ENCODE measurements at places on chromosomes 3 and 15. TPM values are rescaled to one million over a fixed set of nuclear protein-coding genes. Genes with fewer than 3 reads are reported as not detected.
A peak's percentile ranks its signal among the peaks of the same experiment; 100 is the strongest.

Gene RBP2
- total RNA-seq, result not detected

Gene CHRM5
- not detected for total RNA-seq

Gene ROPN1
- 2.3 TPM for total RNA-seq

Gene HHLA2
- not detected for total RNA-seq

Gene DPH3
- total RNA-seq, result 33.6 TPM

Gene MOBP
- under 0.01 TPM for total RNA-seq

Gene IQCF5
- not detected for total RNA-seq

Gene SKOR1
- 1.8 TPM for total RNA-seq

GRCh38 chr15:63440756-63441155 lies 59.1 kb upstream of the CA12 start:
- no peak for DNase-seq
- H3K4me1 ChIP-seq, result no peaks in the 10 kb centered on the region
- no peaks in the 10 kb centered on the region for H3K27me3 ChIP-seq
- no peaks in the 10 kb centered on the region for H3K36me3 ChIP-seq

- H3K27ac ChIP-seq, result no peak overlapping the region
- no peaks in the 10 kb centered on the region for H3K27me3 ChIP-seq
- H3K4me1 ChIP-seq, result no peaks in the 10 kb centered on the region
- H3K4me3 ChIP-seq, result no peak overlapping the region
- no peaks in the 10 kb centered on the region for H3K36me3 ChIP-seq
Observed at GRCh38 chr3:106813742-106814141, 563.5 kb upstream of the CCDC54 start.

GRCh38 chr3:52136513-52136912 lies 17.7 kb downstream of the POC1A start:
- no peaks in the 10 kb centered on the region for H3K36me3 ChIP-seq
- peak; percentile 74 for DNase-seq
- H3K4me3 ChIP-seq, result no peak overlapping the region
- no peaks in the 10 kb centered on the region for H3K27me3 ChIP-seq
- H3K27ac ChIP-seq, result peak overlapping the region; percentile 86

DNA sequence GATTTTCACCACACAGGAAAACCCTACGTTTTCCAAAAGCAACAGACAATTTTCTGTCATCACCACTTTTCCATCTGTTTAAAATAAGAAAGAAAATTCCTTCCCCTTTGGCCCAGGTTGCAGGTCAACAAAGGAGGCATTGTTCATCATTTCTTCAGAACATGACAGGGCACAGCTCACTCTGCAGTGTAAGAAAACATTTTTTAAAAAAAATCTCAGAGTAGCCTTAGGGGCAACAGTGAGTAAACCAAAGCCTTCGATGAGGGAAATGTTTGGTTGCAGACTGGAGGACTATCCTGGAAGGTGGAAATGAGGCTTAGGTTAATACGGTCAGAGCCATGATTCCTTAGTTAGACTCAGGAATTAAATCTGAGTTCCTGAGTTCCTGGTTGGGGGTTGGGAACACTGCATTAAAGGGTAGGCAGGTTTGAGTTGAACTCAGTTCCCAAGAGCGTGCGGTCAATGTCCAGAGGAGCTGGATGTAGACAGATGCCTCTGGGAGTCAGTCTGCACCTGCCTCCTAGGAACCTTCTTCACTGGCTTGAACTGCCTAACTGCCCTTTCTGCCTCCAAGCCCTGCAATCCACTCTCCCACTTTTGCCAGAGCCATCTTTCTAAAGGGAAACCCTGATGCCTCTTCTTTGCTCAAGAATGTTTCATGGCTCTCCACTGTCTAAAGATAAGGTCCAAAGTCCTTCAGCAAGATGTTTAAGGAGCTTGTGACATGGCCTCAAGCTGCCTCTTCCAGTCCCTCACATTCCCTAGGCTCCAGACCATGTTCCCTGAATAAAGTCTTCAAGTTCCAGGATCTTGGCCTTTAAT lies 3.3 kb upstream of the HES1 start:
- H3K4me3 ChIP-seq, result no peak overlapping the region
- H3K4me1 ChIP-seq, result peaks cover 8% of the 10 kb centered on the region
- no peaks in the 10 kb centered on the region for H3K27me3 ChIP-seq

DNA sequence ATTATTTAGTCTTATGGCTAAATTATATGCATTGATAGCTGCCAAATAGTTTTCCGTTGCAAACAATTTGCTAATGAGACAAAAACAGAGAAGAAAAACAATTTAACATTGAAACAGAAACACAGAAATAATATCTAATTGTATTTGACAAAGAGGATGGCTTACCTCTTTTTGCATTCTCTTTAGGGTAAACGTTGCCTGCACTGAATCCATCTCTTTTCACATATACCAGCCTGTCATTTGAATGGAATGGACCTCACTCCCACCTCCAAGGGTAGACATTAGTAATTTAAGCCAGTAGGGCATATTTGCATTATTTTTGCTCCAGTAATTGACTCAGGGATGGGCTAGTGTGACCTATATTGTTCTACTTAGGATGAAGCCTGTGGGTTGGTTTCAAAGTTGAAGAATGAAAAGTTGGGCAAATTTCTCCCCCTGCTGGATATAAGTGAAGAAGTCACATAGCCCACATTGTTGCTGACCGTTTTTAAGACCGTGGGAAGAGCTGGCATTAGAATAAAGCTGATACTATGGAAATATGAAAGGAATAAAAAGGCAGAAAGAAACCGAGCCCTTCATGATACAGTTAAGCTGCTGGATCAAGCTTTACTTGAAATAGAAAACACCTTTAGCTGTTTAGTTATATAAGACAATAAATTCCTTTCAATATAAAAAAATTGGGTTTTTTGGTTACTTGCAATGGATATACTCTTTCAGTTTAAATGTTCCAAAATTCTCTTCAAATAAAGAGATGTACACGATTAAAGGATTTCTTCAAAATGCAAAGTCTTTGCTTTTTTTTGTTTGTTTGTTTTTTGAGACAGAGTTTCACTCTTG lies 26.9 kb downstream of the PIERCE2 start:
- no peak overlapping the region for H3K4me3 ChIP-seq
- no peaks in the 10 kb centered on the region for H3K36me3 ChIP-seq
- DNase-seq, result no peak
- H3K27ac ChIP-seq, result no peak overlapping the region
- no peaks in the 10 kb centered on the region for H3K27me3 ChIP-seq

DNA sequence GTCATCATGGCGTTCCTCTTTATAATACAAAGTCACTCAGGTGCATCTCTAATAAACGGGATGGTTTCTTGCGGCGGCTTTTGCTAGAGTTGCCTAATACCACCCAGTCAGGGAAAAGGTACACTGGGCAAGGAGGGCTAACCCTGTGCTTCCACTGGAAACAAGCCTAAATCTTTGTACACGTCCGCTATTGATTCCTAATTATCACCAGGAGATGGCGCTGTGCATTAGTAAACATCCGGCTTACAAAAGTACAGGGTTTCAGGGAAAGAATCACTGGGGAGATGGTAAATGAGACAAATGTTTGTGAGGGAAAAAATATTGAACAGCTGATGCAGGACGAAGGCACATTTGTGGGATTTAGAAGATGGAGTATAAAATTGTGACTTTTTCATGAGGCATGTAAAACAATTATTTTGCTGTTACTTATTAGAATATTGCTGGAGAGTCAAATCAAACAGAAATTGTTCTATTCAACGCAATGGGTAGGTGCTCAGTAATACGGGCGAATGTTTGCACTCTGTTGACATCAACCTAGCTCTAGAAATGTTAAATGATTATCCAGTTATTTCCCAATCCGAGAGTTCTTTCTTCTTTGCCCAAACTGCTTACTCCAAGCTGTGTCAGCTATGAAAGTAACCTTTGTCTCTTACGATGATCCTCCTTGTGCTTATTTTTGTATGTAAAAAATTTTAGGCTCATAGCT lies 50.6 kb downstream of the GMNC start:
- H3K27me3 ChIP-seq, result no peaks in the 10 kb centered on the region
- H3K4me3 ChIP-seq, result peak overlapping the region; percentile 19
- peak overlapping the region; percentile 22 for H3K27ac ChIP-seq
- no peak for DNase-seq

GRCh38 chr3:55207744-55208143 lies 279.4 kb downstream of the WNT5A start:
- H3K27me3 ChIP-seq, result no peaks in the 10 kb centered on the region
- no peaks in the 10 kb centered on the region for H3K36me3 ChIP-seq
- no peak overlapping the region for H3K27ac ChIP-seq
- DNase-seq, result no peak
- H3K4me1 ChIP-seq, result no peaks in the 10 kb centered on the region

DNA sequence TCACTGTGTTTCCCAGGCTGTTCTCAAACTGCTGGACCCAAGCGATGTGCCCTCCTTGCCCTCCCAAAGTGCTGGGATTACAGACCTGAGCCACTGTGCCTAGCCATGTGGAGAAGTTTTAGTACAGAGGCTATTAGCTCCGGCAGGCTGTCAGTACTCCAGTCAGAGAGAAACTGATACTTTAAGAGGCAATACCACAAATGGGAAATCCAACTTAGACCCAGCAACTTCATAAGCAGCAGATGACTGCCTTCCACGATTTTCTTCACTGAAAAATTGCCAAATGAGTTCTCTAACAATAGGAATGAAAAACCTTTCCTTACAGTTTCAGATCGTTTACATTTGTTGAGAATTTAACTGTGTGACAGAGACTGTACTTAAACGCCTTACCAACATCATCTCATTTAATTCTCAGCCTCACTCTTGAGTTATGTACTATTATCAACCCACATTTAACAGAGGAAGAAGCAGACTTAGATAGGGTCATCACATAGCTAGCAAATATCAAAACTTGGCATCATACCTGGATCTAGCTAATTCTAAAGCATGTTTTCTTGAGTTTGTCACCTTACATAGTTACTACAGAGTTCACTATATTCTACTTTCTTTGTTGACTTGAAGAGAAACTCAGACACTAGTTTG lies 127.4 kb downstream of the TCF12 start:
- H3K4me1 ChIP-seq, result no peaks in the 10 kb centered on the region
- no peaks in the 10 kb centered on the region for H3K27me3 ChIP-seq
- H3K27ac ChIP-seq, result no peak overlapping the region
- no peak for DNase-seq
- no peaks in the 10 kb centered on the region for H3K36me3 ChIP-seq

GRCh38 chr15:32852771-32853170 lies 135.0 kb downstream of the GREM1 start:
- no peak overlapping the region for H3K27ac ChIP-seq
- H3K4me1 ChIP-seq, result no peaks in the 10 kb centered on the region
- DNase-seq, result no peak
- no peaks in the 10 kb centered on the region for H3K36me3 ChIP-seq
- no peak overlapping the region for H3K4me3 ChIP-seq
- no peaks in the 10 kb centered on the region for H3K27me3 ChIP-seq

- H3K36me3 ChIP-seq, result no peaks in the 10 kb centered on the region
- no peak overlapping the region for H3K27ac ChIP-seq
- no peak overlapping the region for H3K4me3 ChIP-seq
- DNase-seq, result no peak
Observed at GRCh38 chr3:9761919-9762318, 7.8 kb downstream of the CAMK1 start.

DNA sequence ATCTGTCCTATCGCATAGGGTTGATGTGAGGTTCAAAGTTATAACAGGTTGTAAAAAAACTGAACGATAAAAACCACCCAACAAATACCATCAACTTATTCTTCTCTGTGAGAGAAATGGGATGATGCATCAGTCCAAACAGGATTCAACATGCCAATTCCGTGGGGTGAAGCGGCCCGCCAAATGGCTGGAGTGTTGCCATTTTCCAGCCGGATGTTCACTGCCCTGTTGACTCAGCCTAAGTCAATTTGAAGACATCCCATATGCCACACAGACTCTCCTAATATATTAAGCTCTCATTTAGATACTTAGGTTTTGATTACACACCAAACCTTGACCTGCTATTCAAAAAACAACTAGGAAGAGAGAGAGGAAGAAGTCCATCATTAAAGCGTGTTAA lies 311.1 kb downstream of the VPS13C start:
- H3K27me3 ChIP-seq, result no peaks in the 10 kb centered on the region
- no peaks in the 10 kb centered on the region for H3K36me3 ChIP-seq
- H3K4me1 ChIP-seq, result no peaks in the 10 kb centered on the region
- peak; percentile 61 for DNase-seq

DNA sequence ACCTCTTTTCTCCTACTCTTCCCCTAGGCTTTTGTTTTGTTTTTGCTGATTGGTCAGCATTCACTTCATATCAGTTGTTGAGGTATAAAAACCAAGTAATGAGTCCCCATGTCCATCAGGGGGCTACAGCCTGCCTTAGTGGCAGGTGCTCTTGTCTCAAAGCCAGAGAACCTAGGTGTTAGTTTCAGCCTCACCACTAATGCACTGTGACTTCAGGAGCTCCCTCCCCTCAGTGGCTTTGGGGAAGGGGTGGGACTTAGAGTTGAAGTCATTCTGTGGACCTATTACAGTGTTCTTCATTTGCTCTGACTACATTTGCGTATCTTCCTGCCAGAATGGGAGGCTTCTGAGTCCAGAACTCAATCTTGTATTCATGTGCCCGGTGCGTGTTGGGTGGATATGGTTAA lies 41.6 kb downstream of the NR2C2 start:
- DNase-seq, result no peak
- no peak overlapping the region for H3K27ac ChIP-seq
- peaks cover 12% of the 10 kb centered on the region for H3K4me1 ChIP-seq
- H3K36me3 ChIP-seq, result no peaks in the 10 kb centered on the region

GRCh38 chr3:139329364-139329850 lies 14.4 kb upstream of the MRPS22 start:
- no peak overlapping the region for H3K27ac ChIP-seq
- no peaks in the 10 kb centered on the region for H3K4me1 ChIP-seq
- no peak overlapping the region for H3K4me3 ChIP-seq
- peak; percentile 87 for DNase-seq
- peaks cover 15% of the 10 kb centered on the region for H3K27me3 ChIP-seq
- H3K36me3 ChIP-seq, result no peaks in the 10 kb centered on the region

DNA sequence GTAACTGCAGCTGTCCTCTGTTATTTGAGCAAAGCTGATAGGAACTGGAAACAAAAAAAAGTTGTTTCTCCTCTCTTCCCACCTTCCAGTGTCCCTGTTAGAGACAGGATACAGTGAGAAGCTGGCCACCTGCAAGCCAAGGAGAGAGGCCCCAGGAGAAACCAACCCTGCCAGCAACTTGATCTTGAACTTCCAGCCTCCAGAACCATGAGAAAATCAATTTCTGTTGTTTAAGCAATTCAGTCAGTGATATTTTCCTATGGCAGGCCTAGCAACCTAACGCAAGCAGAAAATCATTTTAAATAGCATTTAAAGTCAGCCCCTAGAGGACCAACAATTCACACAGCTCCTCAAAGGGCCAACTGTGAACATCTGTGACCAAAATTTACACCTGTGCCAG lies 291.3 kb downstream of the OXSM start:
- H3K4me3 ChIP-seq, result no peak overlapping the region
- H3K4me1 ChIP-seq, result no peaks in the 10 kb centered on the region
- no peak for DNase-seq
- H3K36me3 ChIP-seq, result no peaks in the 10 kb centered on the region
- no peak overlapping the region for H3K27ac ChIP-seq
- no peaks in the 10 kb centered on the region for H3K27me3 ChIP-seq

- H3K4me1 ChIP-seq, result no peaks in the 10 kb centered on the region
- DNase-seq, result no peak
- peak overlapping the region; percentile 14 for H3K27ac ChIP-seq
- no peak overlapping the region for H3K4me3 ChIP-seq
- no peaks in the 10 kb centered on the region for H3K27me3 ChIP-seq
Observed at GRCh38 chr3:188914552-188914951, 257.2 kb upstream of the TPRG1 start.
